ENCODE measurements at places on chromosomes 2 and 18. TPM values are rescaled to one million over a fixed set of nuclear protein-coding genes. Genes with fewer than 3 reads are reported as not detected.

CD207 gene
- polyA plus RNA-seq, result 0.07 TPM

CHST10 gene
- polyA plus RNA-seq, result 22.5 TPM

DNA sequence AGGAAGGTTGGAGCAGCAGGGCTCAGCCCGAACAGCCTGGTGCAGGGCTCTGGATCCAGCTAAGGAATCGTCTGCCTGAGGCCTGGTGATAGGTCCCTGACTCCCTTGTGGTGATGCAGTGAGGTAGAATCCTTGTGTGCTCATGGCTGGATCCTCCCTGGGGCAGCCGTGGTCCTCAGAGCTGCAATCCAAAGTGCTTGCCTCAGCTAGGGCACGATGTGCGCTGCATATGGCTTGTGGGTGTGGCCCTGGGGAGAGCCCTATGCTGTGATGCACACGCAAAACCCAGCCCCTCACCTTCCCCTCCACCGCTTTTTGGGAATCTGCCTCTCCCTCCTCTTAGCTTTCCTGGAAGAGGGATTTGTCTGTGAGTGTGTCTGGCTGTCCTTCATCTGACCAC, 142.2 kb downstream of the DYSF start:
- DNase-seq, result no peak

DNA sequence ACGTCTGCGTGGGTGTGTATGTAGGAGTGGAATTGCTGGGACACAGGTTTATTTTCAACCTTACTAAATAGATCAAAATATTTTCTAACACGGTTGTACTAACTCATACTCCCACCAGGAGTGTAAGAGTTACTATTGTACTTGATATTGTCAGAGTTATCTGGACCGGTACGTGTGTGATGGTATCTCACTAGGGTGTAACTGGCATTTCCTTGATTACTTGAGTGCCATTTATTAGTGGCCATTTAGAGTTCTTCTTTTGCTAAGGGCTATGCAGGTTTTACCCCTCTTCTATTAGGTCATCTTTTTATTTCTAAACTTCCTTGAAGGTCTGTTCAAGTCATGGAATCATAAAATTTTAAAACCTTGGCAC, 33.5 kb downstream of the CENPO start:
- no peak for DNase-seq

DNA sequence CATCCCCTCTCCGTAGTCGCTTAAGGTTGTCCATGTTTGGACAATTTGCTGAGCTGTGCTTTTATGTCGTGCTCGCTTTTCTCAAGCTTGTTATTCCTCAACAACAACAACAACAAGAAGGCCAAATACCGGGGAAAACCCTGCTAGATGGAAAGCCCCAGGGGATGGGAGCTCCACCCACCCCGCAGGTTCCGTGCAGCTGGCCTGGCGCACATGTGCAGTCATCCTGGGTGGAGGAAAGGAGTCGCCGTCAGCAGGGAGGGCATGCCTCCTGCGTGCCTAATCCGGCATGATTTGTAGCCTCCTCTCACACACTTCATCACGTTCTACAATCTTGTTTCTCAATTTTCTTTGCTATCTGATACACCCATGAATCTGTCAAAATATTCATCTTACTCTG, 87.4 kb upstream of the SALL3 start:
- no peak for DNase-seq

All from right renal cortex interstitium (tissue), 3 donors.